Trophoblast cell (in vitro differentiated cells and primary cell): ENCODE measurements at places on chromosomes 7 and 10.

DNA sequence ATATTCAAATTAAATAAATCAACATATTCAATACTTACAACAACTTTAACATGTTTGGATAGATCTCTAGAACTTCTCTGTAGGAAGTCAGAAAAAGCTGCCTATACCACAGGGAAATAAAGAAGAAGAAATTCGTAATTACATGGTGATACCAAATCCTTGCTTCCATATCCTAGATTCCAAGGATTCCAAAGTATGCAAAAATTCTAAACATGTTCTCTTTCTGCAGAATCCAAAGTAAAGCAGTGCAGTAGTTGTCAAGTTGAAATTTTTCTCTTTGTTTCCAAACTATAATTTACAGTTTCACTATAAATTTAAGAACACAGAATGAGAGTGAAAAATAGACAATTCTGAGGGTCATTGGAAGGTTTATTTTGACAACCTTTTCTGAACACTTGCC, 233.7 kb upstream of the PTN start:
- no peak for DNase-seq
- H3K27me3 ChIP-seq: no peaks in the 10 kb centered on the region
- no peaks in the 10 kb centered on the region for H3K36me3 ChIP-seq
- no peak overlapping the region for H3K4me3 ChIP-seq
- no peaks in the 10 kb centered on the region for H3K4me1 ChIP-seq

DNA sequence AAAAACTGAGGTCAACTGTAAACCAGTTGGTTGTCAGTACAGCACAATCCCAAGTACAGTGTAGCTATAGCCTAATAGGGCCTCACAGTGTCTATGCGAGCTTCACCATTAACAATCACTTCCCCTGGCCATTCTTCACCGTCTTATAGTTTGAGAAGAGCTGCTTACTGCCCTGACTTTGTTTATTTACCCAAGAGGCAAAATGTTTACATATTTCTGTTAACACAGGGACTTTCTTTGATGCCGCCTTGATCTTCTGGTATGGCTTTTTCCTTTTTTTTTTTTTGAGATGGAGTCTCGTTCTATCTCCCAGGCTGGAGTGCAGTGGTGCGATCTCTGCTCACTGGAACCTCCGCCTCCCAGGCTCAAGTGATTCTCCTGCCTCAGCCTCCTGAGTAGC, 3.3 kb downstream of the MYOF start:
- no peaks in the 10 kb centered on the region for H3K27me3 ChIP-seq
- no peak overlapping the region for H3K27ac ChIP-seq
- H3K4me3 ChIP-seq: no peak overlapping the region
- peaks cover 1% of the 10 kb centered on the region for H3K36me3 ChIP-seq
- no peak for DNase-seq

GRCh38 chr7:130956417-130957136, 222.6 kb upstream of the KLF14 start:
- DNase-seq: no peak
- no peak overlapping the region for H3K4me3 ChIP-seq
- H3K36me3 ChIP-seq: no peaks in the 10 kb centered on the region
- H3K27ac ChIP-seq: no peak overlapping the region

- H3K36me3 ChIP-seq: no peaks in the 10 kb centered on the region
- no peaks in the 10 kb centered on the region for H3K27me3 ChIP-seq
- no peak for DNase-seq
- no peak overlapping the region for H3K27ac ChIP-seq
- peaks cover 23% of the 10 kb centered on the region for H3K4me1 ChIP-seq
These were observed 17.6 kb upstream of the DDIT4 start for GRCh38 chr10:72255977-72256729.

GRCh38 chr10:44317856-44318255, 67.0 kb downstream of the CXCL12 start:
- H3K4me1 ChIP-seq: no peaks in the 10 kb centered on the region
- H3K27me3 ChIP-seq: no peaks in the 10 kb centered on the region
- H3K27ac ChIP-seq: no peak overlapping the region
- H3K4me3 ChIP-seq: no peak overlapping the region

DNA sequence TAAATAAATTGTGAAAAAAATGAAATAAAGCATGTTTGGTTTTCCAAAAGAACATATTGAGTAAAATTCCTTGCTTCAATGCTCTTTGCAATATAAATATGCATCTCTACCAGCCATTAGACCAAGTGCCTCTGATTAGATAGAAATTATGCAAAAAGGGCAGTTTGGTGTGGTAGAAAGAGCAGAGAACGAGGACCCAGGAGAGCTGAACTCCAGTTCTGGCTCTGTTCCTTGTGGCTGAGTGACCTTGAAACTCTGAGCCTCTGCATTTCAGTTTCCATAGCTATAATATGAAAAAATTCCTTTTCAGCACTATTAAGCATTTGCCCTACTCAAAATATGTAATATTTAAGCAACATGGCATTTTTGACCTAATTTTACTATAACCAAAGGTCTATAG, 36.5 kb downstream of the COL1A2 start:
- H3K4me1 ChIP-seq: no peaks in the 10 kb centered on the region
- peaks cover 14% of the 10 kb centered on the region for H3K36me3 ChIP-seq
- no peak overlapping the region for H3K4me3 ChIP-seq
- no peak overlapping the region for H3K27ac ChIP-seq
- H3K27me3 ChIP-seq: no peaks in the 10 kb centered on the region

GRCh38 chr10:131311661-131312477, at the start of gene TCERG1L:
Gene TCERG1L, minus strand, starts transcription at chr10:131311721. Its CDS starts 86 bp downstream, at chr10:131311635.
- H3K36me3 ChIP-seq: no peaks in the 10 kb centered on the region
- H3K4me1 ChIP-seq: peaks cover 16% of the 10 kb centered on the region
- peak within 1 kb of the TSS; percentile 82 for H3K4me3 ChIP-seq
- no peaks in the 10 kb centered on the region for H3K27me3 ChIP-seq
- no peak for DNase-seq

DNA sequence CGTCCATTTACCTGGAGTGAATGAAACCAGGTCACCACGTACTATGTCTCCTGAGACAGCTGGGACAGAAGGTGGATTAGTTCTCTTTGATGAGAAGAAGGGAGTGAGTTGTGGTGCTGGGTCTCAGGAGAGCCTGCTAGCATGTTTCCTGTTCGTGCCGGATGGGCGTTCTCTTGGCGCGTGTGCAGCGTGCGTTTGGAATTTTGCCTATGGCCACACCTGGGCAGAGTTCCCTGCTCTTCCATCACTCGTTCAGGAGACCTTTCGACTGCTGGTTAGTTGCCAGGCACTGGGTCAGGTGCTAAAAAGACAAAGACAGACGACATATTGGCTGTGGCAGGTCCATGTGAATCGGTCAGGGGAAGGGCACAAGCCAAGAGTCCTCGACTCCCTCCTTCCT, 90.3 kb downstream of the TRRAP start:
- no peaks in the 10 kb centered on the region for H3K27me3 ChIP-seq
- no peak overlapping the region for H3K27ac ChIP-seq
- H3K4me3 ChIP-seq: no peak overlapping the region
- H3K4me1 ChIP-seq: no peaks in the 10 kb centered on the region
- peaks cover 65% of the 10 kb centered on the region for H3K36me3 ChIP-seq

DNA sequence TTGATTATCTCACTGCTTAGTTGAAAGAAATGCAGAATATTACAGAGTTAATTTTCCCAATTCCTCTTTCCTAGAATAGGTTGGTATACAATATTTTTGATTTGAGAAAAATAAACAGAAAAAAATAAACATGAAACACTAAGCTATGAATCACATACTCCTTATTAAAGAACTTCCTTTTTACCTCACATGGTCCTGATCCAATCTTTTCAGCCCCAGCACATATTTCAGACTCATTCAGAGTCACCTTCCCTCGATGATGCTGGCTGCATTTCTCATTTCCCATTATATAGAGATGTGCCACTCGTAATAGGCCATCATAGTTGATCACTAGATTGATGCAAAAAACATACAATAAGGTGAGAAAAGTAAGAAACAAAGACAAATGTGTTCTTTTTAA, 64.6 kb downstream of the HGF start:
- no peaks in the 10 kb centered on the region for H3K4me1 ChIP-seq
- H3K27ac ChIP-seq: no peak overlapping the region
- H3K27me3 ChIP-seq: no peaks in the 10 kb centered on the region
- H3K36me3 ChIP-seq: no peaks in the 10 kb centered on the region

GRCh38 chr10:10786109-10787090, 231.3 kb upstream of the CELF2 start:
- DNase-seq: no peak
- no peaks in the 10 kb centered on the region for H3K36me3 ChIP-seq
- H3K4me1 ChIP-seq: peaks cover 2% of the 10 kb centered on the region
- no peak overlapping the region for H3K27ac ChIP-seq

DNA sequence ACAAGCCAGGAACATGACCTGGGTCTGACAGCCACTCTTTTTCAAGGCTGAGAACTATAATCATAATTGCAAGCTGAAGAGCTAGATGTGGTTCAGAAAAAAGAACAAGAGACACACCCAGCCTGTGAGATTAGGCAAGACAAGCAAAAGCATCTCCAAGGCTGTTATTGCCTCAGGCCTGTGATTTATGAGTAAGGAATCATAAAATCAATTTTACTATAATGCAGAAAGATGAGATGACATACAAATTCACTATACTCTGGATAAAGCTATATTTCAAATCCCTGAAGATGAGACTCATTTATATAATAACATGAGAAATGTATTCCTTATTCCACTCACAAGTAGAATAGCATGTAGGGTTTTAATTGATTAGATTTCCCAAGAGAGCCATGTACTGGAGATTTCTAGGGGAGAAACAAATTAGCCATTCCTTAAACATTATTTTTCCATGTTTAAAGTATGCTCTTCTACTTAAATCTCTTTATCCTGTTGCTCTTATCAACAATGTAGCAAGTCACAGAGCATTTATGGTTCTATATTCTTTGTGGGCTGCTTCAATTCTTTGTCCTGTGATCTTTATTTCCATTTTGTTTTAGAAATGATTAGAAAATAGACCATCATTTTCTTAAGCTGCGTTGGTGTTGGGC, 47.4 kb downstream of the FHIP2A start:
- no peaks in the 10 kb centered on the region for H3K27me3 ChIP-seq
- no peak overlapping the region for H3K27ac ChIP-seq
- no peak overlapping the region for H3K4me3 ChIP-seq
- no peaks in the 10 kb centered on the region for H3K4me1 ChIP-seq
- H3K36me3 ChIP-seq: no peaks in the 10 kb centered on the region
- no peak for DNase-seq

DNA sequence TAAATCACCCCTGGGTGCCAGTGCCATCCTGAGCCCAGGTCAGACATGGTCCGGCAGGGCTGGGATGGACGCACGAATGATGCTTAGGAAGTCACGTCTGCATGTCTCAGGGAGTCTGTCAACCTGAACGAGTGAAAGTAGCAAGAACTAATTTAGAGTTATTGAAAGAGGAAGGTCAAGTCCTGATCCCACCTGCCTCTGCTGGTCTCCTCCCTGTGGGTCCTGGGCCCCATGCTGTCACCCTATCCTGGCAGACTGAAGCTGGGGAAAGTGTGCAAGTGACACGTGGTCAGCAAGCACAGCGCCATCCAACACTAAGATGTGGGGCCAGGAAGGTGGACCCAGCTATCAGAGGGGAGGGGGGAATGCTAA, 26.1 kb upstream of the GRID1 start:
- H3K4me3 ChIP-seq: peak overlapping the region; percentile 46

- no peaks in the 10 kb centered on the region for H3K27me3 ChIP-seq
- no peaks in the 10 kb centered on the region for H3K4me1 ChIP-seq
- no peak for DNase-seq
These were observed 272.7 kb downstream of the KLF6 start for GRCh38 chr10:3512263-3512662.

DNA sequence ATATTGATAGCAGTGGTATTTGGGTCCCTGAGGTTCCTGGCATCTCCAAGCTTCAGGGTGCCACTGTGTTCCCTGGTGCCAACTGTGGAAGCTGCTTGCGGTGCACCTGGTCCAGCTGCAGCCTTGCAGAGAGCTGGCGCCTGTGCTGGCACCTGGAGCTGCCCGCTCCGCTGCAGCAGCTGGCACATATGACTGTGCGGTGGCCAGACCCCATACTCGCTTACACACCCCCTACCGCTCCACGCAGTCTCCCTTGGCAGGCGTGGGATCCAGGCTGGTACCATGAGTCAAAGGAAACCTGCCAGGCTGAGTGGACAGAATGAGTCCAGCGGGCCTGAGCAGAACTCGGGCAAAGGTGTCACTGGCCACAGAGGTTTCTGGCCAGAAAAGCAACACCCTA, 89.9 kb upstream of the JAZF1 start:
- no peak overlapping the region for H3K4me3 ChIP-seq
- no peaks in the 10 kb centered on the region for H3K27me3 ChIP-seq
- DNase-seq: no peak

- peaks cover 4% of the 10 kb centered on the region for H3K4me1 ChIP-seq
- H3K4me3 ChIP-seq: no peak overlapping the region
- no peak for DNase-seq
- H3K36me3 ChIP-seq: no peaks in the 10 kb centered on the region
These were observed 19.7 kb upstream of the ITGA8 start for GRCh38 chr10:15739254-15739970.
